ENCODE measurements at places on chromosomes 2 and 18.

- no peak for DNase-seq
Observed at GRCh38 chr18:3704556-3705344, 254.8 kb downstream of the TGIF1 start.

DNA sequence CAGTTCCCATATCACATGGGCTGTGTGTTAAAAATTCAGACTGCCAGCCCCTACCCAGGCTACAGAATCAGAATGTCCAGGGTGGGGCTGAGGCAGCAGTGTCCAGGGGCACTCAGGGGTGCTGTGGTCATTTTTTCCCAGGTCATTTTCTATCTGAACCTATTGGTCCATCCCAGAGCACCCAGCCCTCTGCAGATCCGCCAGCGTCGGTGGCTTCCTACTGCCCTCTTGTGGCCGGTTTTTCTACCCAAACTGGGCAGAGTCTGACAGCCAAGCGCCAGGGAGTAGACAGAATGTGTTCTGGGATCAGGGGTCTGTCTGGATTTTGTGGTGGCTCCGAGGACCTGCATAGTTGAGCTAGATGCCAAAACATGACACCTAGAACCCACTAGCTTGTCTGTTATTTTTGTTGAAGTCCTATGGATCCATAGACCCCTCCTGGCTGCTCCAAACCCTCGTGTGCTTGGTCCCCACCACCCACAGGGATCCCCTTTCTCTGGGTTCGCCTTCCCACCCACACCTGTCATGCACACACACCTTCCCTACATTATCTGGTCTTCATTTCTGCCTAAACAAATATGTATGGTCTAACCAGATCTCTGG is 34.1 kb upstream of the RMDN2 start:
- peak; percentile 73 for DNase-seq

- DNase-seq: no peak
Observed at GRCh38 chr2:231218366-231218765, 19.9 kb downstream of the ARMC9 start.

GRCh38 chr2:20584399-20585358 is 66.2 kb downstream of the HS1BP3 start:
- peak; percentile 95 for DNase-seq

GRCh38 chr18:50507120-50507590 is 52.7 kb upstream of the MAPK4 start:
- peak; percentile 49 for DNase-seq

DNA sequence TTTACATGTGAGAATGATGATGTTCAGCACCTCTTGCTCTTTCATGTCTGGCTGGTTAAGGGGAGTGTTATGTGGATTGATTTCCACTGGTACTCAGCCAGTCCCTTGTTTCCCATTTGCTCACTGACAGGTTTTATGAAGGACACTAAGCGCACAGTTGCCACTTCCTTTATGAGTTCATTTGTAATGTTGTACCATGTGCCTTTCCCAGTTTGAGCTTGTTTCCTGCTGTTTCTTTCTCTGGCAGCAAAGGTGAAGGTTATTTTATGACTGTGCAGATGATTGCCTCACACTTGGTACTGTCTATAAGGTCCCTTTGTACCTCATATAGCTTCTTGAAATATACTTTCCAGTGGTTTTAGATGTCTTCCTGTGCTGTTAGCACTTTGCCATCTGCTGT is 1700.5 kb upstream of the TMEFF2 start:
- DNase-seq: no peak

DNA sequence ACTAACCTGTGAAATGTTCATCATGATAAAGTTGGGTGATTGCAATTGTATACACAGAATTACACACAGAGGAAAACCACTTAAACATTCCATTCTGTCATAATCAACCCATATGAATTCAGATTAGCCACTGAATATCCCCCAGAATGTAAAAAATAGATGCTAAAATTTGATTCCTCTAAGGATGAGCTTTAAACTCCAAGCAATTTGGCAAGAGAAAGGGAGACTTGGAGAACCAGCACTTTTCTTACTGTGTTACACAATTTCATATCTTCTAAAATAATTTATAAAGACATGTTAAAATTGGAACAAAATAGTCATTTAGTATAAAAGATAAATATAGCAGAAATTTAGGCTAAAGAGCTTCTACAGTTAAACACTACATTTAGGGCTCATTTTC is 146.3 kb upstream of the LMAN1 start:
- DNase-seq: no peak

DNA sequence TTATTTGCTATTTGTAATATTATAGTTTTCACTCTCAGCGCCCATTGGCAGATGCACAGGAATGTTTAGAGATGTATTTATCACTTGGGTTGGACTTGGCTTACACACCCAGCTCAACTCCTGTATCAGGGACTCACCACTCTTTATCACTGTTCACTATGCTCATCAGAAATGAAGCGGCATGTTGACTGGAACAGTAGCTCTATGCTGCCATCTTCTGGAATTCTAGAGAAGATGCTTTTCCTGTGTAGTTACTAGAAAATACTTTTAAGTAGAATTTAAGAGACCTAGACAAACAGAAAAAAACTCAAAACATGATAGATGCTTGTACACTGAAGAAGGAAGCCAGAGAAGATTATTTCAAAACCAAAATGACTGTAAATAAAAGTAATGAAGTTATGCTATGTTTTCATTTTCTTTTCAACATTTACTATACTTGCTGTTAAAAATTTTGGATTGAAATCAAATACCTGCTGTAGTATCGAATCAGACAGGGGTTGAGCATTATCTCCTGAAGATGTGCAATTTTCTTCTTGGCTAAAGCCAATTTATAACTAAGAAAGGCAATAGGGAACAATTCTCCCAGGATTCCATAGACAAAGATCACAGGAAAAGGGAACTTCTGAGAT is 47.4 kb upstream of the NXPH2 start:
- peak; percentile 17 for DNase-seq

- peak; percentile 69 for DNase-seq
Observed at GRCh38 chr2:112121682-112122254, 16.4 kb upstream of the FBLN7 start.

DNA sequence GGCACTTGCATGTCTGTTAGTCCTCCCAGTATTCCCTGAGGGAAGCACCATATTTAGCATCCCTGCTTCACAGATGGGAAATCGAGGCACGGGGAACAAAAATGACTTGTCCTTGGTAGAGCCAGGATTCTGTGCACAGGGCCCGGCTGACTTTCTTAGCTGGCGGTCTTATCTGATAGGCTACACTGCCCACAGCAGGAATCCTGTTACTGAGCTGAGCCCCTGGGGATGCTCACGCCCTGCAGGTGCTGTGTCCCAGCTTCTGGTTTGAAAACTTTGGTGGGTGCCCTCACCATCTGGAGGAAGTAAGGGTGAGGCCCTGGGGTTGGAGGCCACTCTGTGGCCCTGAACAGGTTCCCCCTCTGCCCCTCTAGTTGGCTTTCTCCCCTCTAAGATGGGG is 68.4 kb upstream of the MCFD2 start:
- no peak for DNase-seq

- no peak for DNase-seq
Observed at GRCh38 chr2:62142054-62142453, 53.9 kb upstream of the B3GNT2 start.

GRCh38 chr2:230068016-230068650 is 591 bp downstream of the SLC16A14 start:
- DNase-seq: no peak

DNA sequence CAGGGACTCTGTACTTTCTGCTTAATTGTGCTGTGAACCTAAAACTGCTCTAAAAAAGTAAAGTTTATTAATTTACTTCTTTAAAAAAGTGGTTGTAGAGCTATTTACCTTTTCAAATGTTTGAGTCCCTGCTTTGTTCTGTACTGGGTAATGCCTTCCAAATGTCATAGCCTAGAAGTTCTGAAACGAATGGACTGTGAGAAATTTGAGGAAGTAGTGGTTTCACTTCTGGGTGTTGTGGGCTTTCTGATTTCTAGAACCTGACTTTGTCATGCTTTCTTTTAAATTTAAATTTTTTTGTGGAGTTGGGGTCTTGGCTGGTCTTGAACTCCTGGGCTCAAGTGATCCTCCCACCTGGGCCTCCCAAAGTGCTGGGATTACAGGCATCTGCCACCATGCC is 44.6 kb downstream of the SMAD4 start:
- DNase-seq: no peak

DNA sequence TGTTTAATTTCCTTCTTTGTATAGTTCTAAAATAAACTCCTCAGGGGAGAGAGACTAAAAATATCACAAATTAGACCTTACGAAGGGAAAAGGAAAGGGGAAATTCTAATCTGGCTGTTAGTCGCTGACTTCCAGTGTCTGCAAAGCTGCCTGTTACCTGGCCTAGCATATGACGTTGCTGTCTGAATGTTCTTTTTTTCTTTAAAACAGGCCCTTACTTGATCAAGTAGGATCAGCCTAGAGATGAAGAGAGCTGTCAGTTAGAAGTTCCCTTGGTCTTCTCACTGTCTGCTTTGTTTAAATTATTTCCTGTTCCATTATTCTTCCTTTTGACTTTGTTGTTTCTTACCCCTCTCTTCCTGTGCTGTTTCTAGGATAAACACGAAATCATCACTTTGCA is 11.2 kb downstream of the NCK2 start:
- no peak for DNase-seq

- DNase-seq: peak; percentile 22
Observed at GRCh38 chr2:13227578-13227977, 510.8 kb downstream of the TRIB2 start.

DNA sequence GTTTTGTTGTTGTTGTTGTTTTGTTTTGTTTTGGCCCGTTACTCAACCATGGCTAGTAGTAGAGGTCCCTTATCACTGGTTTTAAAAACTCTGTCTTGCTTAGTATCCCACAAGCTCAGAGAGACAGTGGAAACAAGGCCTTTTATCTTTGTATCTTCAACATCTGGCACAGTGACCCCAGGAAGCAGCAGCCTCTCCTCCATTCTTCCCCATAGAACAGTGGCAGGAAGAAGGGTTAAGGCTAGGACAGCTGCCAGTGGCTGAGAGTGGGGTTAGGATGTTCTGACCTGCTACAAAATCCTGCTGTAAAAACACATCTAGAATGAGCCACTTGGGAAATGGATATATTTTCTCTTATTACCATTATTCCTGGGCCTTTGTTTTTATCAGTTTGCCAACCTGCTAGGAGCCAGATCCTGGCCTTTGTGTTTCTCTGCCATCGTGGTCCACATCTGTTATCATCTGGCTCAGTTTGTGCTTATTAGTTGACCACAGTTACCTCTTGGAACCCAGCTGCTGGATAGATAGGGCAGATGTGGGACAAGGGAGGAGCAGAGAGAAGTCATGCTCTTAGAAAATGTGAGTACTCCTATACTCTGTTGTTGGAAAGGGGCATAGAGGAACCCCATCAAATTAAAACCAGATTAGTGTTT is 246.8 kb downstream of the AGPS start:
- peak; percentile 12 for DNase-seq

DNA sequence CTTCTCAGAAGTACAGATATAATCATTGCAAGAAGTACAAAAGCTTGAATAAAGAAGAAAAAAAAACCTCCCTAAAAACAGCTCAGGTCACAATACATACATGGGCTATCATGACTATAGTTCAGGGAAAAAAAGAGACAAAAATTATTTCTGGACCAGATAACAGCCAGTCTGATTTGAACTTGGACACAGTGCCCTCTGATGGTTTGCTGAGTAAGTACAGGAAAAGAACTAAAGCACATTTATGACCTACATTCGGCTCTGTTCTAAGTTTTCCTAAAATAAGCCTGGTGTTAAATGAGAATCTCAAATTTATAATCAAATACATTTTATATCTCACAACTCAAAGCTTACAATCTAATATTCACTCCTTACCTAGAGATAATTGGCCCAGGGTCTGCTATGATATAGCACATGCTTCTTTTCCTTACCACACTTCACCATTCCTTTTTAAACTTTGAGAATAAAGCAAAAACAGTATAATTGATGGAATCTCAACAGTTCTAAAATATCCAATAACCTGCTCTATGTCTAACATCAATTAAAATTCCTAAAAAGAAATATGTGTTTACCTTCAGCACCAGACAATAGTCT is 81.1 kb downstream of the RAPH1 start:
- DNase-seq: peak; percentile 74

GRCh38 chr2:134208825-134209224 is 45.0 kb upstream of the MGAT5 start:
- peak; percentile 51 for DNase-seq

GRCh38 chr2:216644842-216645635 is 11.8 kb downstream of the IGFBP2 start:
- no peak for DNase-seq

- no peak for DNase-seq
Observed at GRCh38 chr18:61368001-61368400, 34.8 kb downstream of the CDH20 start.

- no peak for DNase-seq
Observed at GRCh38 chr18:77150588-77150987, 18.0 kb upstream of the MBP start.

- peak; percentile 21 for DNase-seq
Observed at GRCh38 chr2:101892377-101892776, 99.4 kb upstream of the IL1R2 start.

DNA sequence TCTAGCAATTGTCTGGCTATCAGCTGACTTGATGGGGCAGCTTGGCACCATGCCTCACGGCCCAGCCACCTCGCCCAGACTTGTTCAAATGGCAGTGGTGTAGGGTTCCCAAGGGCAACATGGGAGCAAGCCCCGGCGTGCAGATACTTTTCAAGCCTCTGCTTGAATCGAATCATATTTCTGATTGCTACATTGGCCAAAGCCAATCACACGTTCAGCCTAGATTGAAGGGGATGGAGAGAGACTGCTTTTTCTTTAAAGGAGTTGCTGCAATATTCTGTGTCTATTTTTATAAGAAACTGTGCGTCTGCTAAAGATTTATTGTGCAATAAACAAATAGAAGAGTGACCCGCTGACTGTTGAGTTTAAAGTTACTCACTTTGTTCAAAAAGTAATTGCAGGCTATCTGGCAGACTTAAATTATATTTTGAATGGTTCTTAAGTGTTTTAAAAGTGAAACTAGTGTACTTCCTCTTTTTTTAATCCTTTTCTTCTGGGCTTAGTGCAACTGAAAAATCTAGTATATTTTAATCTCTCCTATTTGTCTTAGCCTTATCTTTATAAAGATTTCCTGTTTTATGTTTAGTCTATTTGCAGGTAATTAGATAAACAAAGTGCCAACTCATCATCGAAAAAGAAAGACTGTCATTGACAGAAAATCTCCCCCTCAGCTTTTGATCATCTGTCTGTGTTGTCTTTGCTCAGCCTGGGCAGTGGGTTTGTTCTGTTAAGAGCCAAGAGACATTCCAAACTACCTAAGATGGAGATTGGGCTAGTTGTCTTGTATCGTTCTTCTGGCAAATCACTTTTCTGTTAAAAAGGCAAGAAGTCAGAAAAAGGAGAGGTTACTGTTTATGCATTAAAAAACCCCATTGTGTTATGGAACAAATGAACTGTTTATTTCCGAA is 156.1 kb downstream of the TPGS2 start:
- no peak for DNase-seq

All from SJCRH30 (cell line).